Panc1 (cell line): ENCODE measurements at places on chromosomes 13 and 19. TPM values are rescaled to one million over a fixed set of nuclear protein-coding genes. Genes with fewer than 3 reads are reported as not detected.
A peak's percentile ranks its signal among the peaks of the same experiment; 100 is the strongest.

- H3K4me3 ChIP-seq, result no peak overlapping the region
- H3K27me3 ChIP-seq, result no peaks in the 10 kb centered on the region
- no peak for DNase-seq
- H3K27ac ChIP-seq, result no peak overlapping the region
- no peaks in the 10 kb centered on the region for H3K36me3 ChIP-seq
- H3K4me1 ChIP-seq, result no peaks in the 10 kb centered on the region
These were observed 117.2 kb upstream of the MAB21L1 start for GRCh38 chr13:35593651-35594050.

- no peaks in the 10 kb centered on the region for H3K36me3 ChIP-seq
- no peaks in the 10 kb centered on the region for H3K4me1 ChIP-seq
- no peak for DNase-seq
These were observed 62.2 kb upstream of the TM9SF2 start for GRCh38 chr13:99439048-99439447.

- no peak overlapping the region for H3K27ac ChIP-seq
- no peak for DNase-seq
- no peaks in the 10 kb centered on the region for H3K27me3 ChIP-seq
These were observed 61.2 kb downstream of the WASF3 start for GRCh38 chr13:26618726-26619125.

DNA sequence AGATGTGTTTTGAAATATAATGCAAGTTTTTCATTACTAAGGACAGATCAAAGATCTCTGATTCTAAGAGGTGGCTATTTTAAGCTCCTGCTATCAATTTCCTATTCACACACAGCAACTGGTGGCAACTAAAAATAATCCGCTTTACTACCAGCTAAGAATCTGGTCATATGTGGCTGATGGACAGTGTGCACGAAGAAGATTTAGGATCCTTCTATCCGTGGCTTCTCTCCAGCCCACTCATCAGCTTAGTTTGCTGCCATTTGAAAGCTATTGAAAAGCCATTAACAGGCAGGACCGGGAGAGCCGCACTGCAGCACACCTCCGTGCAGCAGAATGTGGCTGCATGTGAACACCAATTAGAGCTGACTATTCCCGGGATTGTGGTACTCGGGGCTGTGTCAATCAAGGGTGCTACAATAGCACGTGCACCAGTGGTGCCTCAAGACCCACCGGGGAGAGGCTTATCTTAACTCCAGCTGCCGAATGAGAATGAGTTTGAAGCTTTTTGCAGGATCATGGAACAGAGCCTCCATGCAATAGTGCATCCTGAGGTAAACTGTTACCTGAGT lies at the start of gene MYO16:
TSS of gene MYO16 (plus strand) at position 431 of the 572 bp plus-strand sequence. CDS start 234 bp downstream, outside the sequence.
- no peak within 1 kb of the TSS for H3K27ac ChIP-seq
- no peaks in the 10 kb centered on the region for H3K36me3 ChIP-seq
- no peaks in the 10 kb centered on the region for H3K4me1 ChIP-seq
- DNase-seq, result no peak
- no peak within 1 kb of the TSS for H3K4me3 ChIP-seq

- no peaks in the 10 kb centered on the region for H3K27me3 ChIP-seq
- no peaks in the 10 kb centered on the region for H3K36me3 ChIP-seq
- no peaks in the 10 kb centered on the region for H3K4me1 ChIP-seq
- H3K27ac ChIP-seq, result no peak overlapping the region
- DNase-seq, result no peak
These were observed 1596.6 kb downstream of the SLITRK5 start for GRCh38 chr13:89267734-89268133.

DNA sequence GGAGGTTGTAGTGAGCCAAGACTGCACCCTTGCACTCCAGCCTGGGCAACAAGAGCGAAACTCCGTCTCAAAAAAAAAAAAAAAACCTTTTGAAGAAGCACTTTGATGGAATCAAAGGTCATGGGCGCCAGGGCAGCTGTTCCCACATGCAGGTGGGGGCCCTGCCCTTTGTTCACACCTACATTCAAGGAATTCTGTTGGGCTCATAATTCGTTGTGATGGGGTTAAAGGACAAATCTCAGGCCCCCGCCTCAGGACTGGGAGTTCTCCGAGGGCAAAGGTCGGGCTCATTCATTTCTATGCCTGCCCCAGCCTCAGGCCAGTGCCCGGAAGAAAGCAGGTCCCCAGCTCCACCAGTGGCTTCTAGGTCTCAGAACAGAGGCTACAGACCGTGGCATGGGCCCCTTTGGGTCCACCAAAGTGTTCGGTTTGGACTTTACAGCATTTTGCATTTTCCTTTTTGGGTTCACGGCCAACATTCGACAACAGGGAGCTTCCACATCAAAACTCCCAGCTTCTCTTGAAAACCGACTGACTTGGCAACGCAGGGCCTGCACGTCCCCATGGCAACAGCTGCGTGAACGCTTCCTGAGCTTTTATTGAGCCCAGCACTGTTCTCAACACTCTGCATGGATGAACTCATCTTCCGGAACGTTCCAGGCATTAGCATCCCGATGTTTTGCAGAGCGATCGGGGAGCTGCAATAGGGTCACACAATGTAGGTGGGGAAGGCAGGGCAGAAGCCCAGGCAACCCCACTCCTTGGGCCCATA lies 10.1 kb upstream of the GTF2F1 start:
- DNase-seq, result no peak
- no peaks in the 10 kb centered on the region for H3K27me3 ChIP-seq

DNA sequence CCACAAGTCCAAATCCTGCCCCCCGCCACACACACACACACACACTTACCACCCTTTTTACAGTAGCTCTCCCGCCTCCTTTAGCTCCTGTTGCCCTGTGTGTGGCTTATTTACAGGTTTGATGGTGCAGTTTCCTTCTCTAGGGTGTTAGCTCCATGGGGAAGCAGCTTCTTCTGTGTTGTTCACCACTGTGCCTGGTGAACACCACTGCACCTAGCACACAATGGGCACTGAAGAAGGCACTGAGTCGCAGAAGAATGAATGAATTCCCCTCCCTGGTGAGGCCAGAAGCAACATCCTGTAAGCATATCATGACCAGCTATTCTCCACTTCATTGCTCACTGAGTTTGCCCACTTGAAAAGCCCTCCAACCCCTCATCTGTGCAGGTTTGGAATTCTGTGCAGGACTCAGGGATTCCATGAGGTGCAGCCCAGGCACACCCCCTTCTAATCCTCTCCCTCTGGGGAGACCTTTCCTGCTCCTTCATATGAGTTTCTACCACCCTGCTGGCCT lies 3.0 kb upstream of the RAB20 start:
- no peaks in the 10 kb centered on the region; the same call in 1 of the 2 replicates for H3K4me1 ChIP-seq
- H3K36me3 ChIP-seq, result no peaks in the 10 kb centered on the region; the same call in 1 of the 2 replicates
- no peak overlapping the region for H3K4me3 ChIP-seq
- H3K27me3 ChIP-seq, result no peaks in the 10 kb centered on the region
- DNase-seq, result no peak

DNA sequence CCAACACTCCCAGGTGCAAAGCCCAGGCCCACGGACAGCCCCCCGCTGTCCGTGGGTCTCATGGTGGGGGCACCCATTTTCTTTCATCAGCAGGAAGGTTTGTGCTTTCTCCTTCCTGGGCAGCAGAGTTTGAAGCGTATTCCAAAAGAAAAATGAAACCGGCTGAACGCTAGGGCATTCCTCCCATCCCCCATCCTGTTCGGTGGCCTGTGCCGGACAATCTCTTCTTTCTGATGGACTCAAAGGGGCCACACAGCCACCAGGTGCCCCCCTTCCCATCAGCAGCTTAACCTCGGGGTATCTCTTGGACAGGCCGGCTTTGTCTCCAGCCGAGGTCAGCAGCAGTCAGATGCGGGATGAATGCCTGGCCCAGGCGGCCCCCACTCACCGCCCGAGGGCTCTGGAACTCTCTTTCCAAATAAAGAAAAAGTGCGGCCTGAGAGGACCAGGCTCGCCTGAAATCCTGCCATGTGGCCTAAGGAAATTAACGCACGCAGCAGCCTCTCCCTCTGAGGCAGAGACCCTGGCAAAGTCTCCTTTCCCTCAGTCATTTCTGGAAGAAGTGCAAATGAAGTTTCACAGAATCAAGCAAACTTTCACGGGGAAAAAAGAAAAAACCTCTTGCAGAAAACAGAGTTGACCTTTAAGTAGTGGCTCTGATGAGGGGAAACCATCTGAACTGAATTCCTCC lies 67.8 kb downstream of the RASA3 start:
- H3K4me1 ChIP-seq, result peaks cover 57% of the 10 kb centered on the region
- peak overlapping the region; percentile 98 for H3K27ac ChIP-seq
- no peaks in the 10 kb centered on the region for H3K27me3 ChIP-seq

DNA sequence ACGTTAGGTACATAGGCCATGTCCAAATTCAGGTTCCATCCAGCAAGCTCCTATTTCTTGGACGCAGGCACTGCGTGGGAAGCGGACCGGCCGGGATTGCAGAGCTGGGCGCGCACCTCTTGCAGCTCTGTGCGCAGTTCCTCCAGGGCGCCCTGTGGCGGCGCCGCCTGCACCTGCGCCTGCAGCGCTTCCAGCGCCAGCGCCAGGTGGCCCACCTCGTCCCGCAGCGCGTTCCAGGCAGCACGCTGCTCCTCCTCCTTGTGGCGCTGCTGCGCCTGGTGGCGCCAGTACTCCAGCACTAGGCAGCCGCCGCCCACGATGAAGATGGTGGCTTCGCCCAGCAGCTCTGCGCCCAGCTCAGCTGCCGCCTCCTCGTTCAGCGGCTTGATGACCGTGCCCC lies 31.1 kb downstream of the OPA3 start:
- no peak overlapping the region for H3K27ac ChIP-seq
- DNase-seq, result no peak
- no peaks in the 10 kb centered on the region for H3K27me3 ChIP-seq
- no peaks in the 10 kb centered on the region for H3K36me3 ChIP-seq

GRCh38 chr19:53537521-53538377 lies at the start of gene ZNF331:
Gene ZNF331 (plus strand): TSS chr19:53538145. CDS start chr19:53569377, 31,232 bp downstream.
- H3K36me3 ChIP-seq, result peaks cover 7% of the 10 kb centered on the region; the same call in 1 of the 2 replicates
- peak within 1 kb of the TSS; percentile 85 for H3K27ac ChIP-seq
- H3K27me3 ChIP-seq, result no peaks in the 10 kb centered on the region
- 0 out of 2 replicates have a peak, but pooled peaks cover 3% of the 10 kb centered on the region for H3K4me1 ChIP-seq

DNA sequence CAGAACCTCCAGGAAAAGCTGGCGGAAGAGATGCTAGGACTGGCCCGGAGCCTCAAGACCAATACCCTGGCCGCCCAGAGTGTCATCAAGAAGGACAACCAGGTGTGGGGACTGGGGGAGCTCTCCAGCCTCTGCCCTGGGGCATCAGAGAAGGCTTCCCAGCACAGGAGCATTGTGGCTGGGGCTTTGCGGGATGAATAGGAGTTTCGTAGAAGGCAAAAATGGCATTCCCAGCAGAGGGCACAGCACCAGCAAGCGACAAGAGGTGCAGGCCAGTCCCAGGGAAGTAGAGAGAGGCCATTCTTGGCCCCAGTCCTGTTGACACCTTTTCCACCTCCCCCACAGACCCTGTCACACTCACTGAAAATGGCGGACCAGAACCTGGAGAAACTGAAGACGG lies 4.1 kb downstream of the USE1 start:
- H3K36me3 ChIP-seq, result no peaks in the 10 kb centered on the region; the same call in 1 of the 2 replicates
- no peak overlapping the region for H3K27ac ChIP-seq
- DNase-seq, result no peak
- no peak overlapping the region for H3K4me3 ChIP-seq

GRCh38 chr13:94414708-94415107 lies 64.8 kb downstream of the DCT start:
- DNase-seq, result no peak
- H3K27ac ChIP-seq, result no peak overlapping the region
- H3K4me1 ChIP-seq, result no peaks in the 10 kb centered on the region
- H3K27me3 ChIP-seq, result no peaks in the 10 kb centered on the region
- H3K36me3 ChIP-seq, result no peaks in the 10 kb centered on the region

DNA sequence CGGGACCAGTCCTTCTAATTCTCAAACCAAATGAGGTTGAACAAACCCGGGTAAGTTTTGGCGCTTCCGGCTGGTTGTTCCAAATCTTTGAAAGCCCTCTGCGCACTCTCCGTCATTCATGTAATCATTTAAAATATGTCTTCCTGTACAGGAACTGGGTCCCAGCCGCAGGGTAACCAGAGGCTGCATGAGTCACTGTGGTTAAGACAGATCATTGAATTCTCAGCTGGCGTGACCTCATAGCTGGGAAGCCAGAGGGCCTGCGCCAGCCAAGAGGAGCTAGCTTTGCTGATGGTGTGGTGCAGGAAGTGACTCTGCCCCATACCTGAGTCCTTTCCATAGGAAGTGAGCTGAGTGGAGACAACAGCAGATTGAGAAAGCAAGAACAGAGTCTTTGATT lies 135.2 kb downstream of the TSHZ3 start:
- H3K27me3 ChIP-seq, result no peaks in the 10 kb centered on the region
- DNase-seq, result peak; percentile 80
- H3K36me3 ChIP-seq, result no peaks in the 10 kb centered on the region
- no peaks in the 10 kb centered on the region for H3K4me1 ChIP-seq
- peak overlapping the region; percentile 40; the same call in 1 of the 2 replicates for H3K27ac ChIP-seq

- H3K27ac ChIP-seq, result peak overlapping the region; percentile 35
- H3K4me1 ChIP-seq, result peaks cover 16% of the 10 kb centered on the region
- DNase-seq, result no peak
- no peak overlapping the region for H3K4me3 ChIP-seq
- H3K36me3 ChIP-seq, result no peaks in the 10 kb centered on the region
These were observed 46.3 kb downstream of the SIPA1L3 start for GRCh38 chr19:37953171-37953917.

DNA sequence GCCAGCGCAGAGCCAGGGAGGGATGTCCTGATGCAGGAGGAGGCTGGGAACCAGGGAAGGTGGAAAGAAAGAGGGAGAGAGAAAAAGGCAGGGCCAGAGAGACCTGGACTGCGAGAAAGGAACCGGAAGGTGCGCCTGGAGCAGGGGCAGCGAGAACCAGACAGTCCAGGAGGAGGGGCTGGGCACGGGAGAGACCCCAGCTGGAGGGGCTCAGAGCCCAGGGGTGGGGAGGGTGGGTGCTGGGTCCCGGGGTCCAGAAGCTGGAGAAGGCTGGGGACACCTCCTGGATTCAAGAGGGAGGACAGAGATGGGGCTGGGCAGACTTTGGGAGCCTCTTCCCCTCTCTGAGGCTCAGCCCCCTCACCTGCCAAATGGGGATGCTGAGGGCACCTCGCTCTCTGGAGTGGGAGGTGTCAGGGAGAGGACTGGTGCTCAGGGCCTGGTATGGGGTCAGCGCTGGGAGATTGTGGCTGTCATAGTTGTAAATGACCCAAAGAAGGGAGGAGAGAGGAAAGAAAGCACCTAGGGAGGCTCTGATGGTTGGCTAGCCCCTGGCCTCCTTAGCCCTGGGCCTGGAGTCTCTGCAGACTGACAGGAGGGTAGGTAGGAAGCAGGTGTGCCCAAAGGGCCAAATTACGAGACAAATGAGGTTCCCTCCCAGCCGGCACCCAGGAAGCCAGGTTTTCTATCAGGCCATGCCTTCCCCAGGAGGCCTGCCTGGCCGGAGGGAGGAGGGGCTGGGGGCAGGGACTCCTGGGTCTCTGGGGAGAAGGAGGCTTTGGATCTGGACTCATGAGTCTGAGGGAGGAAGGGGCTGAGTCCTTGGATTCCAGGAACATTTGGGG lies 1.3 kb upstream of the SPACA6 start:
- H3K27me3 ChIP-seq, result no peaks in the 10 kb centered on the region
- peak overlapping the region; percentile 92 for H3K27ac ChIP-seq
- H3K4me1 ChIP-seq, result peaks cover 15% of the 10 kb centered on the region

MBD3L4 gene
- total RNA-seq, result not detected

GPC6 gene
- total RNA-seq, result 4.8 TPM

HNRNPUL1 gene
- total RNA-seq, result 183 TPM

ZNF274 gene
- 13.7 TPM for total RNA-seq

AMH gene
- 21.9 TPM for total RNA-seq

KL gene
- total RNA-seq, result 0.28 TPM

TEX101 gene
- total RNA-seq, result not detected
